ENCODE measurements at places on chromosomes 2 and 18.

- no peak for DNase-seq
These were observed 79.5 kb downstream of the INPP4A start for GRCh38 chr2:98524168-98524567.

DNA sequence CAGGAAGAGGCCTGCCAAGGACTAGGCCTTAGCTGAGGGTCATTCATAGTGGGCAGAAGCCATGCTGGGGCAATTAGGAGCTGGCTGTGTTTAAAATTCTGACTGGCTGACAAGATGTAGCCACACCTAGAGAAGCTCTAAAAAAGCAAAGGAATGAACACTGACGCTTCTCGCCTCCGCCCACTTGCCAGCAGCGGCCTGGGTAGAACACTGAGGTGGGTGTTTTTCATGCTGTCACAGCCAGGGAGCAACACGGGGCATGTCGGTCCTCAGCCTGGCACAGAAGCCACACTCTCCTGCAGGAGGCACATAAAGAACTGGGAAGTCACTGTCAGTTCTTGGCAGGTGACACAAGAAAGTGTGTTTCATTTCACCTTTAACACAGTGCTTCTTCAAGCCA is 10.4 kb downstream of the CHST10 start:
- DNase-seq: no peak

DNA sequence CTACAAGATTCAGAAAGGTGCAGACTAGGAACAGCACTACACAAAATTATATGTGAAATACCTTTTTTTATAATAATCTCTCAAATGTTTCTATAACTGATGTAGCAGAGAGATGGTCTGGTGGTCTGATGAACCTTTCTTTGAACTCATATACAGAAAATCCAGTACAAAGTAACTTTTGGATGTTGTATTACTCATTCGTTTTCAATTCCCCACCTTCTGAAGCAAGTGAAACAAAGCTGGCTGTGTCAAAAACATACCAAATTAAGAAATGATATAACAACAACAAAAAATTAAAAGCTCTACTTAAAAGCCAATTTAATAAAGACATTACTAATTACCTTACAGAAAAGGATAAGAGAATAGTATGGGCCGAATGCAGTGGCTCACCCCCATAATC is 38.7 kb downstream of the MEMO1 start:
- DNase-seq: no peak

DNA sequence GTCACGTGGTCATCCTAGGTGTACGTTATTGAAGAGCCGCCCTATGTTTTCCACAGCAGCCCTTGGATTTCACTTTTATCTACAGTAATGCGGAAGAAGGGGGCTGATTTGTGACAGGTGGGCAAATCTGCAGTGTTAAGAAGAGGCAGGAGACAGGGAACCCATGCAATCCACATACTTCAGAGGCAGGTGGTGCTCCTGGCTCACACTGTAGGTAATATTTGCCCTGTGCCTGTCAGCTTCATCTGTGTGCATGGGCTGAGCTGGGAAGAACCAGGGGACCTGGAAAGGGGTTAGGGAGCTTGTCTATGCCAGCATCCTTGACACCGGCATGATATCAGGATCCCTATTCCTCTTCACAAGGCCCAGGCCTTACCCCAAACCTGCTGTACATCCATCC is 183.9 kb downstream of the SH3RF3 start:
- DNase-seq: no peak

- DNase-seq: no peak
These were observed 80.4 kb downstream of the MC4R start for GRCh38 chr18:60292186-60292585.
